ENCODE measurements at places on chromosomes 4 and X.

GRCh38 chr4:169662206-169662605 lies 41.8 kb downstream of the CLCN3 start:
- DNase-seq: no peak

DNA sequence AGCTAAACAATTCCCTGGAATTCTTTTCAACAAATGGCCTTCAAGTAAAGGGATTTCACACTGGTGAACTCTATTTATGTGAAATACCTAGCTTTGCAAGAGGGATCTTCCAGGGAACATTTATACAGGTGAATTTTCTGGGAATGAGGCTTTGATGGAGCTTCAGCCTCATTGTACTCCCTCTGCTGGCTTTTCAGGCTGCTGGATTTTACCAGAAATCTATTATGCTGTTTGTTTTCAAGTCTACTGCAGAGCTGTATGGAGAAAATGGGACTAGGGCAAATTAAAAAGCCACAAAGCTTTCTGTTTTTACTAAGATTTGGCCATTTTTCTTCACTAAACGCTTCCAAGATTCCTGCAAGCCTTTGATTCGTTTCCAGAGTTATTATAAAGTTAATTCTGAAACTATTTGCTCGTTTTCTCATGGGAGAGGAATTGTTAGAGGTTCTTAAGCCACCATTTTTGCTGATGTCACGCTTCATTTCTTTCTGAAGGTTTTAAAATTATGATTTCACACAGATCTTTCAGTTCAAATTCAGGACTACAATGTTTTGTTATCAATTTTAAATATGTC lies 31.6 kb downstream of the KDM6A start:
- DNase-seq: no peak

DNA sequence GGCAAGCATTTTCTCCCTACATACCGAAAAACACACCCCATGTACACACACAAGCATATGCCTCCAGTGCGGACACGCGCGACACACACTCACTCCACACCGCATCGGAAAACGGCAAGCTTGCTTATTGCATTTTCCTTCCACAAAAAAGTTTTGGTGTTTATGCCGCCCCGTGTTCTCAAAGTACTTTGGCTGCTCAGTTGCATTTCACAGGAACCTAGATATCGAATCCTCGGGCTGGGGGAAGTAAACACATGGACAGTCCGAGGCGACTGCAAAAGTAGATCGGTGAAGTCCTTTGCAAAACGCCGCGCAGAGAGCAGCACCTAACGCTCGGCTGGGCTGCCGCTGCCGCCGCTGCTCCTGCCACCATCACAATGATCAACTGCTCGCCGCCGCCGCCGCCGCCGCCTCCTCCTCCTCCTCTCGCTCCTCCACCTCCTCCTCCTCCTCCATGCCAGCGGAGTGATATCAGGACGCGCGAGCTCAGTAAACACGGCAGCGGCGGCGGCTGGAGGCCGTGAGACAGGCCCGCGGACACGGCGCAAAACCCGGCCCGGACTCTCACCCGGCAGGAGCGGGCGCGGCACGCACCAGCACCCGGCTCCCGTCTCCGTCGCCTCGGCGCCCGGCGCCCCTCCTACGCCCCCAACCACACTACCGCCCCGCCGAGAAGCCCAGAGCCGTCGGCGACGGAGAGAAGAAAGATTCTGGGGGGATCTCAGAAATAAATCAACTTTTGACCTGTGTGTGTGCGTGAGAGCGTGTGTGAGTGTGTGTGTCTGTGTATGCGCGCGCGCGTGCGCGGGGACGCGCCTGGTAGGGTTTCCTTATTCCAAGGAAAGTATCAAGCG lies at the start of gene MAML3:
MAML3 (minus strand) TSS at position 467 of the 854 bp plus-strand sequence. CDS start 857 bp downstream, outside the sequence.
- peak; percentile 61 for DNase-seq

DNA sequence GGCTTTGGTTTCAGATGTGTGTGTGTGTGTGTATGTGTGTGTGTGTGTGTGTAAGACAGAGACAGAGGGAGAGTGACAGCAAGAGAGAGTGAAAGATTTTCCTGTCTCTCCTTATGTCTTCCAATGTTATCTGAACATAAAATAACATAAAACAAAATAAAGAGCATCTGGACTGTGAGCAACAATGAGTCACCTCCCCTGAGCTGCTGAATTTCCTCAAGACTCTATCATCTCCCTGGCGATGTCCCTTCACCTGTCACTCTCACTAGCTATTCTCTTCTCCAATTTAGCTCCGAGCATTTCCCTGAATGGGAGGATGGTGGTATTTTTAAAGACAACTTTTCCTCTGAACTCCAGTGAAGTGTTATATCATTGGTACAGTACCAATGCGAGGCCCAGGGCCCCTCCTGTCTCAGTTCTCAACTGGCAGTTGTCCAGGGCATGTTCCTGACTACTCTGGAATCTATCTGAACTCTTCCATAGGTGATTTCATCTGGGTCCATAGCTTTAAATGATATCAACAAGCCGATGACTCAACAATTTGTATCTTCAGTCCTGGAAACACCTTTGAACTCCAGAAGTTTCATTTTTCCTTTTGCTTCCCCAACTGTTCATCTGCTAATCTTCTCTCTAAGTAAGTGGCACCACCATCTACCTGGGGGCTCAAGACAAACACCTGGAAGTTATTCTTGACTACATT lies 195.0 kb upstream of the CLNK start:
- no peak for DNase-seq

GRCh38 chr4:71261001-71261400 lies 77.8 kb upstream of the SLC4A4 start:
- DNase-seq: no peak

GRCh38 chr4:184032091-184032490 lies 127.0 kb downstream of the STOX2 start:
- no peak for DNase-seq

- DNase-seq: no peak
Observed at GRCh38 chr4:104022226-104022625, 302.4 kb upstream of the TACR3 start.

DNA sequence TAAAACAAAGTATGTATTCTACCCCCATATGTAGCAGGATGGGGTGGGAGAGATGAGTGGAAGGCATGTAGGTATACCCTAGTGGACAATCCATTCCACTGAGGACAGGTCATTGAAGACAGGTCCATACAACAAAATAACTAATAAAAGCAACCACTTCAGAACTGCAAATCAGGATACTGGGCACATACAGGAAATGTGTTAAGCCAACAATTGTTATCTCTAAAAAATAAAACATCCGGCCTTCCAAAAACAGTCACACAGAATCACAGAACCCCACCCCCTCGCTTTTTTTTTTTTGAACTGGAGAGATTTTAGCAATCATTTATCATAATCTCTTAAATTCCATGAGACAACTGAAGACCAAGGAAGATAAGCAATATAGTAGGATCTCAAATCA lies 112.9 kb downstream of the FRYL start:
- DNase-seq: no peak

DNA sequence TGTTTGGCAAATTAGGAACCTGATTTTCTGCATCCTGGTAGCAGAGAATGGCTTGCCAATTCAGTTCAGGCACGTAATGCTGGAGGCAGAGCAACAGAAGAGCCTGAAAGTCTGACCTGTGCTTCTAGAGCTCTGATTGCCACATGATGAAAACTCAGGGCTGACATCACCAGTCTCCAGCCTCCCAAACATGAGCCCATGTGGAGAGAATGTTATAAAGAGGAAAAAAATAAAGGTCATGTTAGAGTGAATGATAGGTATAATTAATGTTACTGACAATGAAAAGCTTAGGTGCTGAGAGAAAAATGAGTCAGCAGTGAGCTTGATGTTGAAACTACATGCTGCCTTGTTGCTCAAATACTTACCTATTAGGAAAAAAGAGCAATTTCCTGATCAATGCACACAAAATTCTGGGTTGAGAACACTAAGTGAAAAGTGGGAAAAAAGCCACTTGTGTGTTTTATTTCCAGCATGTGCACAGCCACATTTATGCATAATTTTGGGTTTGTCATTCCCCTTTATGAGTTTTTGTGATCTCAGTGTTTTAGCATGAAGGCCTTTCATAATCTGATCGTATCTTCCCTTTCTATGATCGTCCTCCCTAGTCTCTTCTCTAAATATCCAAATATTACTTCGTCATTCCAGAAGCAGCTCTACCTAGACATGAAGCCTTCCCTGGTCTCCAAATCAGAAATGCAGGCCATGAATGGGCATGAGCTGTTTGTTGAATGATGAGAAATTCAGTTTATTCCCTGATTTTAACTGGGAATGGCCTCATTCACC lies 113.3 kb upstream of the CPEB2 start:
- no peak for DNase-seq

DNA sequence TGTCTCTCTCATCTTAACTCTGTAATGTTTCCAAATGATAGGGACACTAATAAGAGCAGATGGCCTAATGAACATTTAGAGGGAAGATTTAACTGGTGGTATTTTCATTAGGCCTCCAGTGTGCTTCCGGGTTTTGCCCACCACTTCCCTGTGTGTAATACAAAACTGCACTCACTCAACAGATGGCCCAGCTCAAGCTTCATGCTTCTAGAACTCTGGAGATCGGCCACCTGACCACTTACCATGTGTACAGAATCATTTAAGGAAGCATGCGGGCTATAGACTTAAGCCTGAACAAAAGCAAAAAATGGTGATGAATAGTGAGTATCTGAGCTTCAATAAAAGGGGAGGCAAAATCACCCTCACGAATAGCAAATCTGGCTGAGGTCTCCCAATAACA lies 89.3 kb downstream of the SH2D1A start:
- DNase-seq: no peak

Data from HFF-Myc (cell line).